Stimulated activated naive CD8-positive, alpha-beta T cell treated with anti-CD3 and anti-CD28 coated beads, Interleukin-15, Interleukin-2, amounts not matched to agents 100 U/mL and 50 U/mL, for 24 hours (primary cell): ENCODE measurements at places on chromosomes 4 and X.
A peak's percentile ranks its signal among the peaks of the same experiment; 100 is the strongest.

GRCh38 chr4:102869569-102870197 is 891 bp downstream of the CISD2 start:
- DNase-seq, result no peak

DNA sequence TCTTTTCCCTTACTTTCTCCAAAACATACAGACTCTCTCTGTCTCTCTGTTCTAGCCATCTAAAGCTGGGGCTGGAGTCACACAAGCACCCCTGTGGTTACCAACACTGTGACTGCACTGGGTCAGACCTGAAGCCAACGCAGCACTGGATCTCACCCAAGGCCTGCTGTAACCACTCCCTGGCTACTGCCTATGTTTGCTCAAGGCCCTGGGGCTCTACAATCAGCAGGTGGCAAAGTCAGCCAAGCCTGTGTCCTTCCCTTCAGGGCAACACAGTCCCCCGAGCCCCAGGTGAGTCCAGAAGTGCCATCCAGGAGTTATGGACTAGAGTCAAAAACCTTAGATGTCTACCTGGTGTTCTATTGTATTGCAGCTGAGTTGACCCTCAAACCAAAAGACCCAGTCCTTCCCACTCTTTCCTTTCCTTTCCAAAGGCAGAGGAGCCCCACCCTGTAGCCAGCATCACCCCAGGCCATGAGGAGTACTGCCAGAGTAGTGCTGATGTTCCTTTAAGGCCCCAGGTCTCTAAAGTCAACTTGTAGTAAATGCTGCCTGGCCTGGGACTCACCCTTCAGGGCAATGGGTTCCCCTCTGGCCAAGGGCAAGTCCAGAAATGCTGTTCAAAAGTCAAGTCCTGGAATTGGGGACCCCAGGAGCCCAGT is 58.8 kb upstream of the RAP2C start:
- DNase-seq, result no peak

DNA sequence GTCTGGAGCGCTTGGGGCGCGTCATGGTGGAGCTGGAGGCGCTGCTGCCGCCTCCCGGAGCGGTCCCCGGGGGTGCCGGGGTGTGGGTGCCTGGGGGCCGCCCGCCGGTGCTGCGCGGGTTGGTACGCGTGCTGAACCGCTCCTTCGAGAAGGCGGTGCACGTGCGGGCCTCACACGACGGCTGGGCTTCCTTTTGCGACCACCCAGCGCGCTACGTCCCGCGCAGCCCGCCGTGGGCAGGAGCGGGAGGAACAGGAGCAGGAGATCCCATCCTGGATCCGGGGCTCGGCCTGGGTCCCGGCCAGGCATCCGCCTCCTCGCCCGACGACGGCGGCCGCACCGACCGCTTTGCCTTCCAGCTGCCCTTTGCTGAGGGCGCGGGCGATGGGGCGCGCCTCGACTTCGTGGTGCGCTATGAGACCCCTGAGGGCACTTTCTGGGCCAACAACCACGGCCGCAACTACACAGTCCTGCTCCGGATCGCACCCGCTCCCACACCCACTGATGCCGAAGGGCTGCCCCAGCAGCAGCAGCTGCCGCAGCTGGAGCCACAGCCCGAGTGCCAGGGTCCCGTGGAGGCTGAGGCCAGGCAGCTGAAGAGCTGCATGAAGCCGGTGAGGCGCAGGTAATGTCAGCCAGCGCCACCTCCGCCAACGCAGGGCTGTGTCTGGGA is 792 bp downstream of the PPP1R3F start:
- peak; percentile 7 for DNase-seq

DNA sequence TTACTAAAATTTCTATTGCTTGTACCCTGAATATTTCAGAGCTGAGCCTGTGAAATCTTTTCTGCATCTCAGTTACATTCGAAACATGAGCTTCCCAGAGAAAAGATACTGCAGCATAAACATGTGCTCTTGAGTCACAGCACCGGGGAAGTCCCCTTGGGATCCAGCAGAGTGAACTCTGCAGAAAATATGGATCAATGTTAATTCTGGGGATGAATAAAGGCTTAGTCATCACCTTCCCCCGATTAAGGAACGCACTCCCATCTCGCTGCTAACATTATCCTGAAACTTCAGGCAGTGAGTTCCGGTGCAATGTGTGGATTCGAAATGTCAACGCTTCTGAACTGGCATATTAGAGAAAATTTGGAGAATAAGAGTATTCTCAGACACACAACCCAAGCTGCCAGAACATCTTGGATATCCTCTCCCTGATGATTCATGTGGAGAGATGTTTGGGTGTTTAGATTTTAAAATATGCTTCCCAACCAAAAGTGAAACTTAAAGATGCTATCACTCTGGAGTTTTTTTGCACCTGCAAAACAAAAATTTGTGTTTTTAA is 90.8 kb downstream of the IRF2 start:
- no peak for DNase-seq

DNA sequence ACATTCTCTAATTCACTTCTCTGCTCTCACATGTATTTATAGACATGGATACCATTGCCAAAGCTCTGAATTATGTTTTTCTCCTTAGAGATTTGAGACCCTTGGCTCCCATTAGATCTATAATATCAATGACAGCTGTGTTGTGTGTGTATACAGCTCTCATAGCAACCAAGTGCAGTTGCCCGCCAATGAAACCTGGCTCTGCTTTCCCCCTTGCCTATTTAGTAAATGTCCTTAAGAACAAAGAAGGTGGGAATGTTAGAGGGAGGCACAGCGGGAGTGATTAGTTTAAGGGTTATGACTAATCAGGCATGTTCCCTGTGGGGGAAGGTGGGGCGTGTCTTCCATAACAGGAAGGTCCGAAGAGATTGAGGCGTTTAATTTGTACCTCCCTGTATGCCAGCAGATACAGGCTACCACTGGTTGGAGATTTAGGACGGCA is 100.5 kb upstream of the TBC1D9 start:
- no peak for DNase-seq

DNA sequence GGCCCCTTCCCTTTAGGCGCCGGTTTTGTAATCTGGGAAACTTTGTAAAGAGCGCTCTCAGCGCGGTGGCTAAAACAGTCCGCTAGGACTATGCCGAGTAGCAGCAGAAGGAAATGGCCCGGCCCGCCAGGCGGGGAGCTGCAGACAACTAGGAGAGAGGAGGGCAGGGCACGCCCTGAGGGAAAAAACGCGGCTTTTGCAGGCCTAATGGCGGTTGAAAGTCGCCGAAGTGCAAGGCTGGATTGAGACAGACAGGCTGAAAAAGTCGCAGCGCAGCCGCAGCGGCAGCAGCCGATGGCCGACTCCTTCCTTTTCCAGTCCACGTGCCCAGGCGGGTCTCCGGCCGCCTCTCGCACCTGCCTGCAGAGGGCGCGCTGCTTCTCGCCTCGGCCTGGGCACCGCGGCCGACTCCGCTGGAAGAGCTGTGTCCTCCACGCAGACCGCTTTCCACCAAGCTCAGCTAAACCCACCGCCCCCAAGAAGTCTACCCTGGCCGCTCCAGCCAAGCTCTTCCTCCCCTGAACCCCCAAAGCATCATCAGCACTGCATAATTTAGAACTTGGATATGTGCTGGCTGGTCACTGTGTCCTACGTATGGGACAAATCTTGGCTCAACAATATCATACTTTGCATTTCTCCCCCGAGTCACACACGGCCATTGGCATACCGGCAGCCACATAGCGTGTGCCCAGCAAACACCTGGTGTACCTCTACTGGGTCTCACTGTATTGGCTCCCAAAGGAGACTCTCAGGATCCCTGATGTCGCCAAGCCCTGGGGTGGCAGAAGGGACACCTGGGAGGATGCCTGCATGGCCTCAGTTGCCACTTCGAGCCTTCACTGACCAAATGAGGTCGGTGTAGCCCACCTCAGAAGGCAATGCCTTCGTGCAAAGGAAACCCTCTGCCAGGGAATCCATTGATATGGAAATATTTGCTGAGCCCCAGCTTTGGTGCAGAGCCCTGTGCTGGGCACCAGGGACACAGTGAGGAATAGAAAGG is 14.5 kb downstream of the SLC25A5 start:
- peak; percentile 77 for DNase-seq
